MCF 10A (cell line): ENCODE measurements at places on chromosomes 6 and 20.

DNA sequence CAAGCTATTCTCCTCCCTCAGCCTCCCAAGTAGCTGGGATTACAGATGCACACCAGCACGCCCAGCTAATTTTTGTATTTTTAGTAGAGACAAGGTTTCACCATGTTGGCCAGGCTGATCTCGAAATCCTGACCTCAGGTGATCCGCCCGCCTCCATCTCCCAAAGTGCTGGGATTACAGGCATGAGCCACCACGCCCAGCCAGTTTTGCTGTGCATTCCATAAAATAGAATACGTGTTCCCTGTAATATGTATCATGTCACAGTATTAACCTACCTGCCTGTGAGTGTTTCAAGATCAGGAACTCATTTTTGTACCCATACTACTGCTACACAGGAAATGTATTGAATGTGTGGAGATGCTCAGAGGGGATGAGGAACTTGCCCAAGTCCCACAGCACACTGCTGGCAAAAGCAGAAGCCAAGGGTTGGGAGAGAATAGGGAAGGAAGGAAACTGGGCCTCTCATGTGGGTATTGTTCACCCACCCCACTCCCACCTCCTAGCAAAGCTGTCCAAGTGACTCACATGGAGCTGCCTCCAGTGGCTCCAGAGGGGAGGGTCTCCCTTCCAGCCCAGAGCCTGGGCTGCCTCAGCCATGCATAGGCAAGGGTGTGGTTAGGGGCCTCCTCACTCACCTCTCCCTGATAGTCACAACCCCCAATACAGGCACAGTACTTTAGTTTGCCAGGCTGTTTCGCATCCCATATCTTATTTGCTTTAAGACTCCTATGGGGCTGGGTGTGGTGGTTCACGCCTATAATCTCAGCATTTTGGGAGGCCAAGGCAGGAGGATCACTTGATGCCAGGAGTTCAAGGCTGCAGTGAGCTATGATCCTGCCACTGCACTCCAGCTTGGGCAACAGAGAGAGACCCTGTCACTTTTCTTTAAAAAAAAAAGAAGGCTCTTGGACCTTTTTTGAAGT, 9.4 kb downstream of the HM13 start:
- DNase-seq: no peak

DNA sequence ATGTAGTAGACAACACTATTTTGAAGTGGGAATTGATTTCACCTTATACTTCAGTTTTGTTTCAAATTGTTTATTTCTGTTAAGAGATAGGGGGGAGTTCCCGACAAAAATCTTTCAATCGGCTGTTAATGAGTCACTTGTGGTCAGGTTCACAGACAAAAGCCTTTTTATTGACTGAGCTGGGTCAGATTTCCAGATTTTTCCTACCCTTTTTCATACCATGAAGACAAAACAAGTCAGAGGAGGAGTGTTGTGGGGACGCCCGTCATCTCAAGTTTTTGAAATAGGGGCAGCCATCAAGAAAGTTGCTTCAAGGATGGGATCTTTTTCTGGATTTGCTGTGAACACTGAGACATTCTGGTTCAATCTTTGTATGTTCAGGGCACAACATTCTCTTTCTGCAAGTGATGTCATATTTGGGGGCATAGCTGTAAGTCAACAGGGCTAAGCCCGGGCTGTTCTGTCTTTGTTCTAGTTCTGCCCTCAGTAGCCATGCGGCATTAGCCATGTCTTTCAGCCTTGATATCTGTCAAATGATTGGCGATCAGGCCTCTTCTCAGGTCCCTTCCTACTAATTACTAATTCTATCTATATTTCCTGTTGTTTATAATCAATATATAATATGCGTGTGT, 496.0 kb upstream of the MARCKS start:
- peak; percentile 47 for DNase-seq

- peak; percentile 88 for DNase-seq
Measured at GRCh38 chr6:28489366-28490204, 26.0 kb downstream of the GPX6 start.

DNA sequence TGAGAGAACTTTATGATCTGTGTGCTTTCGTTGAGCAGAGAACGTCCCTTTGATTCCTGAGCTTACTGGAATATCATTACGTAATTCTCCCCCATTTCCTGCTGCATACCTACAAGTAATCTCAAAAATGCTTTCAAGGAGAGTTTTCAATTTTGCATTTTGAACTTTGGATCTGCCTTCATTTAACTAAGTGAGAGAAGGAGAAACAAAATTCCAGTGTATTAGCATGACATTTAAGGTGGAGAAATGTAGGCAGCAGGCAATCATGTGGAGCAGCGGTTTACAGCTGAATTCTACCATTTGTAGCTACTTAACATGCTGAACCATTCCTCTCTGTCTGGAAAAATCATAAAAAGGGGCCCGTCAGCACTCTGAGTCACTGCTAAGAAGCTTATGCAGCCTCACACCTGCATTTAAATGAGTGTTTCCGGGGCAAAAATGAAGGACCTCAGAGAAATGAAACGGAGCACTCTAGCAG, 451.5 kb downstream of the PLCB1 start:
- DNase-seq: peak; percentile 28

DNA sequence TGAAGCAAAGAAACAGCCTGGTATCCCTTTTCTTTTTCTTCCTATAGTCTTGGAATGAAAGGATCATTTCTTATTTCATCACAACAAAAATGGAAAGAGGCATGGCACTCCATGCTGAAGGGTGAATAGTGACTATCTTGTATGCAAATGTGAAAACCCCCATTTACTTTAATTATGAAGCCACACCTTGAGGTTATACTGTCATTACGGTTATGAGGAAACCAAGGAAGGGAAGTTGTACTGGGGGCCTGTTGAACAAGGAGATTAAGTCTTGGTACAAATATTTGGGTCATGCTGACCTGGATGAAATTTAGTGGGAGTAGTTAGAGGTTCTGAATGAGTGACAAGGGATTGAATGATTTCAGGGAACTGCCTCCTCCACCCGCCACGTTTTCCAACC, 8.7 kb upstream of the STXBP5 start:
- no peak for DNase-seq

- no peak for DNase-seq
Measured at GRCh38 chr6:95286874-95287273, 290.5 kb upstream of the MANEA start.

DNA sequence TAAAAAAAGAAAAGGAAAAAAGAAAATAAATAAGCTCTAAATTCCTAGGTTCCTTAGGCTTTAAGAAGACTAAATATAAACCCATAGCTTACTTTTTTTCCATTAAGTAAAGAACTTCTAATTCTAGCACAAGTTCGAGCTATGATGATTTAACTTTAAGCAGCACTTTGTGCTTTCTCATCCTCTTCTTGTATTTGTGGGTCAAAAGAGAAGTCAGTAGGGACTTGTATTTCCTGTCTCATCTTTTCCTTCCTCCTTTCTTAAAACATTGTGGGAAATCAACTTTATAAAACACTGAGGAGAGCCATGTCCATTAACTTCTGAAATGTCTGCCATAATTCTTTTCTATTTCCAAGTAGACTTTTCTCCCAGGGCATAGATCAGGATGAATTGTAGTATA, 637.7 kb upstream of the CITED2 start:
- DNase-seq: no peak

DNA sequence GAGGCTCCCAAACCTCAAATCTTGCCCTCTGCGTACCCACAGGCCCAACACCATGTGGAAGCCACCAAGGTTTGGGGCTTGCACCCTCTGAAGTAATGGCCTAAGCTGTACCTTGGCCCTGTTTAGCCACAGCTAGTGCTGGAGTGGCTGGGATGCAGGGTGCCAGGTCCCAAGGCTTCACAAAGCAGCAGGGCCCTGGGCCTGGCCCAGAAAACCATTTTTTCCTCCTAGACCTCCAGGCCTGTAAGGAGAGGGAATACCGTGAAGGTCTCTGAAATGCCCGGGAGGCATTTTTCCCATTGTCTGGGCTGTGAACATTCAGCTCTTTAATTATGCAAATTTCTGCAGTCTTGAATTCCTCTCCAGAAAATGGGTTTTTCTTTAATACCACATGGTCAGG, 223.7 kb upstream of the CCN2 start:
- DNase-seq: no peak

GRCh38 chr20:43341511-43341910, 116.2 kb upstream of the SRSF6 start:
- no peak for DNase-seq

DNA sequence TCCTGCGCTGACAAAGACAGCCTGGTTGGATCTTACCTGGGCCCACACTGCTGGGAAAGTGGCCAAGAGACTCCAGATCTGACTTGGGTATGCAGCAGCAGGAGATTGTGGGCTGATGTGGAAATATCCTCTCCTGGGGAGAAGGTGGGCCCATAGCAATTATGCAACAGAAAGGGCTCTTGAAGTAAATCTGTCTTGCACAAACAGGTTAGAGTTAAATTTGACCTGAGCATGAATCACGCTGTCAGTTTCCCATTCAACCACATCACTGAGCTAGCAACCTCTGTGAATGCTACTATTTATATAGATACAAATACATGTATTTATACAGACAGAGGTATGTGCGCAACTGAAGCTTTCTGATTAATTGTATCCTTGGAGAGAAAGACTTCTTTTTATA, 28.3 kb upstream of the PDYN start:
- peak; percentile 92 for DNase-seq

GRCh38 chr6:142518126-142518525, 216.3 kb downstream of the ADGRG6 start:
- no peak for DNase-seq

- no peak for DNase-seq
Measured at GRCh38 chr6:21749754-21750153, 156.2 kb downstream of the SOX4 start.

DNA sequence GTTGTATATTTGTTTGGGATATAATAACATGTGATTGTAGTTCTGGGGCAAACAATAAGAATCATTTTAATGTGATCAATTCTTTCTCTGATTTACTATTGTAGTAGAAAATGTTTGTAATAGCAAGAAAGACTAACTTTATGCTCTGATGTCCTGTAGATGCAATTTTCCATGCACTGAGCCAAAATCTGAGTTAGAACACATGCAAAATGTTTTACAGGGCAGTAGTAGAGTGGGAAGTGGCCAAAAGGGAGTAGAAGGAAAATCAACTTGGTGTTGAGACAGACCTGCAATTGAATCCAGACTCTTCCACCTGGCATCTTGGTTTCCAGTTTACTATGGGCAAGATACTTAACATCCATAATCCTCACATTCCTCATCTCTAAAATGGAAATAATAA, 93.5 kb upstream of the BMP5 start:
- no peak for DNase-seq

GRCh38 chr6:118485601-118486550, 62.2 kb upstream of the PLN start:
- DNase-seq: no peak

GRCh38 chr6:43211955-43212354, 17.3 kb downstream of the DNPH1 start:
- no peak for DNase-seq

- DNase-seq: no peak
Measured at GRCh38 chr6:137810554-137811120, 56.4 kb upstream of the TNFAIP3 start.

GRCh38 chr20:31608251-31608945, 3.3 kb downstream of the ID1 start:
- DNase-seq: peak; percentile 96

- no peak for DNase-seq
Measured at GRCh38 chr20:21555470-21556120, 41.7 kb upstream of the NKX2-2 start.

DNA sequence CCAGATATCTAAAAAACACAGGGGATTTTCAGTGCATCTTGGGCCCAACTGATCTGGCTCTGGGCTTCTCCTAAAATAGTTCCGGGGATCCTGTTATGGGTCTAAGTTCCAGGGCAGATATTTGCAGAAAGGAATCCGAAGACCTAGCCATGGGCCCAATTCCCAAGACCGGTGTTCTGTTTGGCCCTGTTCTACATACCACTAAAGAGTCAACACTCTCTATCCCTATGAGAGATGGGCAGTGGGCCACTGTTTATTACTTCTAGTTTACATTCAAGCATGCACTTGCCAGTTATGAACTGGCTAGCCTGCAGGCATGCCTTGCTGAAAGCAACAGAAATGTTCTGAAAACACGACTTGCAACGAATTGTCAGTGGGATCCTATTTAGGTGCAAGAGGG, 87.4 kb upstream of the PLCB4 start:
- DNase-seq: no peak

GRCh38 chr6:166655251-166655650, 28.2 kb upstream of the RPS6KA2 start:
- no peak for DNase-seq

- DNase-seq: no peak
Measured at GRCh38 chr6:45815466-45816125, 200.1 kb downstream of the CLIC5 start.

GRCh38 chr6:41939848-41940758, 1.5 kb downstream of the CCND3 start:
- peak; percentile 42 for DNase-seq

GRCh38 chr20:32896521-32897280, 38.0 kb downstream of the EFCAB8 start:
- no peak for DNase-seq

- peak; percentile 67 for DNase-seq
Measured at GRCh38 chr6:150418827-150419594, 50.2 kb downstream of the IYD start.

DNA sequence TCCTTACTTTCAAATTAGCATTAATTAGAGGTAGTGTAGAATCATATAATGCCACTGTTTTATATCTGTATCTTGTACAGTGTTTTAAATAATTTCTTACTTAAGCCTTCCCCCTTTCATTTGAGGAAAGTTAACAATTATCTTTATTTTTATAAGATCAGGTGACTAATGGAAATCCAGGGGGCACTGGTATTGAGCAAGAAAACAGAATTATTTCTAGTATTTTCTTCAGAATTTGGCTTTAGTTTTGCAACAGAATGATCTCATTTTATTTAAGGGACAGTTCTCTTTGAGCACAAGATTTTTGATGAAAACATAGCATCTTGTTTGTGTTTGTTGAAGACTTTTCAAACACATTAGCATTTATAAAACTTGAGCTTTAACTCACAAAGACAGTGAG, 55.9 kb downstream of the RNF217 start:
- no peak for DNase-seq

GRCh38 chr20:61253264-61253639, 1.2 kb downstream of the CDH4 start:
- peak; percentile 41 for DNase-seq

DNA sequence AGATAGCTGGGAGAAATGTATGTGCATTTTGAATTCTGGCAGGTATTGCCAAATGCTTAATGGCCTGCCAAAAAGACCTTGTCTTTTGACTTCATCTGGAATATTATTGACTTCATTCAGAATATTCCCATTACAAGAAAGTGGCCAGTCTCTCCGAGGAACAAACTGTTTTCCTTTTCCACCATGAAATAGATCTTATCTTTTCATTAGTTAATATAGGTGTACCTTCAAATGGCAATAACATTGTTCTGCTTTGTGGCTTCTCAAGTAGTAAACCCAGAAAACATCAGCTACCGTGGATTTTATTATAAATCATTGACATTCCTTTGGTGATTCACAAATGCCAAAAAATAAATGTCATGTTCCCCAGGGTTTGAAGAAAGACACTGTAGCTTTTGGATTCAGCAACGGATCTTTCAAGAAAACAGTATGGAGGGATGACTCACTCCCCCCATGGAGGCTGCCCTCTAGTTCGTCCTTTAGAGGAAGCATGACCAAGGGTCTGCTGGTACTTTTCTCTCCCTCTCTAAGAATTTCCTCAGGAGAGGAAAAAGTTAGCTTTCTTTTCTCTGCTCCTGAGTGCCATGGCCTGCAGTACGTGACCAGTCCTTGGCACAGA, 1.1 kb upstream of the RNF182 start:
- DNase-seq: peak; percentile 25

GRCh38 chr6:138510093-138510492, 10.8 kb upstream of the NHSL1 start:
- DNase-seq: no peak
